ENCODE measurements at places on chromosomes 6 and 20.

GRCh38 chr6:12034837-12035236, 22.7 kb downstream of the HIVEP1 start:
- no peak for DNase-seq

DNA sequence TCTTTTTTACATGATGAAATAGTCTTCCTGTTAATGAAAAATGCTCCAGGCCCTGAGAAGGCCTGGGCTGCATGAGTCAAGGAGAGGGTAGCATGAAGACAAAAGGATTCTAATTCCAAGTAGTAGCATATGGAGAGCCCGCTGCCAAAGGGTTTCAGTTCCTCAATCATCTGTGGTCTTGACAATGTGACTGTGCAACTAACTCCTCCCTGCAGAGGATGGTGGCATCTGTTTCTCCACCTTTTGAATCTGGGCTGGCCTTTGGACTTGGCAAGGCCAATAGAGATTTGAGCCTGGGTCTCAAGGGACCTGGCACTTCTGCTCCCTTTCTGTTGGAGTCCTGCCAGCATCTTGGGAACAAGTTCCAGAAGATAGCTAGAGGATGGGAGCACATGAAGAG, 35.1 kb upstream of the ANKEF1 start:
- peak; percentile 29 for DNase-seq

DNA sequence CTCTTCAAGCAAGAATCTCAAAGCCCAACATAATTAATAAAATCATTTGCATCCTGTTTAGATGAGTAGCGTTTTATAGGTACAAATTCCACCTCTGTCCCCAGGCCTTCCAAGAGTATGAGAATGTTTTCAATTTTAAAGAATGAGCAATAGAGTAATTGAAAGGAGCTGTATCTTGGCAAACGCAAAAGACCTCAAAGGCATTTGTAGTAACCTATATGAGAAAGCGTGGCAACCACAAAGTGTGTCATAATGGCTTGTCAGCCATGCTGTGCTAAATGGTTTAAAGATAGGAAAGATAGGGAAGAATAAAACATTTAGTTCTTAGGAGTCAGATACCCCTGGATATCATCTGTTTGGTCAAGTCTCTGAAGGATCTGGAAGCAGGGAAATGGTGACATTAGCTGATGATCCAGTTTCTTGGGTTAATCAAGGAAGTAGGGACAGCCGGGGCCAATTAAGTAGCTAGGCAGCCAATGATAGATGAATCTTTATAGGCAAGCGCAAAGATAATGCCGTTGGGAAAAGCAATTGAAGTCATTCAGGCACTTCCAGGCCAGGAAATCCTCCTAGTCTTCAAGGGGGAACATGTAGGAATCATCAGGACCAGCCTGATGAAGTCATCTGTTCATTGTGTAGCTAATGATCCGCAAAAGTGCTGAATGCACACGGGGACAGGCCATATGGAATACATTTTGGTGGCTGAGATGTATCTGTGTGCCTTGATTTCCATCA, 71.5 kb upstream of the ISM1 start:
- DNase-seq = no peak

DNA sequence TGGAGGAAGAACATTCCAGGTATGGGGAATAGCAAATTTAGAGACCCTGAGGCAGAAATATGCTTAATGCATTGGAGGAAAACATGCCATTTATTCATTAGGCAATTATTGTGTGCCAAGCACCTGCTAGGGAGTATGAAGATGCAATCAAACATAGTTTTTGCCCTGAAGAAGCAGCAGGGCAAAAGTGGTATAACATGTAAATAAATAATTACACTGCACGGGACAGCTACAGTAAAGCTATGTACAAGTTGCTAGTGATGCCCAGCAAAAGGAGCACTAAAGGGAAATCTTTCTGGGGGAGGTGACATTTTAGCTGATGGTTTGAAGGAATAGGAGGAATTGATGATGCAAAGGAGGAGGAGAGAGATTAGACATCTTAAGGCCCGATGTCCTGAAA, 624 bp upstream of the TJAP1 start:
- peak; percentile 67 for DNase-seq

DNA sequence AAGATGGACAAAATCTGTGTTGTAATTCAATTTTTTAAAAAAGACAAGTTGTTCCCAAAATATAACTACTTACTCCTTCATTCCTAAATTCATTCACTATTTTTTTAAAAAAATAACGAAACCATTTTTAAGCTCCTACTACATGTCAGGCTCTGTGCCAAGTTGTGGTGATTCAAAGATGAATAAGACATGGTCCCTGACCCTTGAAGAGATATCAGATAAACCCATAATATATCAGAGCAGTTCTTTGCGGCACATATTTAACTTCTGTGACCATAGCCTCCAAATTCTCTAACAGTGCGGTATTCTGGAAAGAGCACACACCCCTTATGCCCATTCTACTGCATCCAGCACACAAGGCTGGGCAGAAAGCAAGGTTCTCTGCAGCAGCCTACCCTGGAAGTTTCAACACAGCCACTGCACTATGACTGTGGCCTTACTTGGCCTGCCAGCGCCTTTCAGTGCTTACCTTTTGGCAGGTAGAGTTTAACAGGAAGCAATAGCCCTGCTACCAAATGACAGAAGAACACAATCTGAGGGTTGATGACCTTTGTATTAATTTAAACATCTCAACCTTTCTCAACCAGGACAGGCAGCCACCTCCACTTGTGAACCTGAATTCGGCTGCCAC, 406.5 kb downstream of the BTBD9 start:
- DNase-seq = no peak

- no peak for DNase-seq
Observed at GRCh38 chr20:58716476-58717277, 24.1 kb downstream of the NPEPL1 start.

GRCh38 chr20:64151633-64152530, 12.4 kb upstream of the MYT1 start:
- DNase-seq = no peak

- no peak for DNase-seq
Observed at GRCh38 chr20:18188434-18188833, 50.8 kb downstream of the KAT14 start.

GRCh38 chr20:1165521-1165920, 19.3 kb downstream of the TMEM74B start:
- DNase-seq = no peak

DNA sequence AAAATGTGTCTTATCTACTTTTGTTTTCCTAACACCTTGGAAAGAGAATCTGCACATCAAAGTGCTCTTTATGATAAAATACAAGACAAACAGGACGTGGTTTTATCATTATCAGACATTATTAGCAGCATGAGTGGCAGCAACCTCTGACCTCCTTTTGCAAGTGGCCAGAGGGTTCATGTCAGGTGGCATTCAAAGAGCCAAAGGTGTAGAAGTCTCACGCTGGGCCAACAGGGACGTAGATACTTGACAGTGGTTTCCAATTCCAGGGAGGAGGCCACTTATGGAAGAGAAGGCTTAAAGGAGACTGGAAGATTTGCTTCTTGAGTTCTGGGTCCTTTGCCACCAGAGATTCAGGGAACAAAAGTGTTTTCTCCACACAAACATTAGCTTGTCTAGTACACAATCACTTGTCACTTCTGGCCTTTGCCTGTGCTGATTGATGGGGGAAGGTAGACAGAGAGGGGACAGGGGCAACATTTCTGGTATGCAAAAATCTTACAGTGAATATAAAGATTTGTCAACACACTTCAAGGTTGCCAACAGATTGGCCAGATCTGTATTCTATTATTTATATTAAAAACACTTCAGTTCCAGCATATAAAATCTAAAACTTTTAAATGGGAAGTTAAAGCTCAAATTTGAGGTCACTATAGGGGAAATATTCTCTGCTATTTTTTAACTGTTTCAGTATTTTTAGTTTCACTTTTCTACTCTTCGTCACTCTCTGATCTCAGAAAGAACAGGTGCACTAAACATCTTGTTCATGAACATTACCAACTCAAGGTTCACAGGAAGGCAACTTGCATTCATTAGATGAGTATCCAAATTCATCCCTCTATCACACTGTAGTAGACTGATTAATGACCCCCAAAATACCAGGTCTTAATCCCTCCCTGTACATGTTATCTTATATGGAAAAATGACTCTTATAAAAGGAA, 52.1 kb upstream of the FBXO30 start:
- DNase-seq = peak; percentile 66

DNA sequence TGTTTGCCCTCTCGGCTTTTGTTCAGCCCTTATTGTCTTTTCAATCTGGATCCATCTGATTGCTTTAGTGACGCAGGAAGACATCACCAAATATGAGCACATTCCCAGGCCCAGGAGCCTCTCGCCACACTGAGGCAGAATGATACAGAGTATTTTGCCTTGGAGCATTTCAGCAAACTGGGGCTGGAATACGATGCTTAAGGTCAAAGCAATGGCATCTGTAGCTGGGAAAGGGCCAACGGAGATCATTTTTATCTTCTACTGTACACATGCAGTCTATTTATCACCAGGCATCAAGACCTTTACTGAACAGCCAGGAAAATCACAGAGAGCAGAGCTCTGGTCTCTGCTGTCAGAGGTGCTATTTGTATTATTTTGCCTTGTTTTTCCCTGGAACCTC, 655.3 kb downstream of the RNF144B start:
- no peak for DNase-seq

GRCh38 chr6:29976588-29977424, 34.5 kb downstream of the HLA-A start:
- DNase-seq = peak; percentile 35

- no peak for DNase-seq
Observed at GRCh38 chr20:9200196-9200595, 131.3 kb downstream of the PLCB4 start.

- DNase-seq = peak; percentile 61
Observed at GRCh38 chr20:54062812-54063280, 7.5 kb downstream of the BCAS1 start.

All from NAMALWA (cell line).